M059J (cell line): ENCODE measurements at places on chromosomes 16 and 17. TPM values are rescaled to one million over a fixed set of nuclear protein-coding genes. Genes with fewer than 3 reads are reported as not detected.

- no peak for DNase-seq
These were observed 155.1 kb upstream of the CCL2 start for GRCh38 chr17:34099859-34100515.

GRCh38 chr16:85168732-85169256 is 56.5 kb upstream of the CIBAR2 start:
- DNase-seq, result peak; percentile 38

DNA sequence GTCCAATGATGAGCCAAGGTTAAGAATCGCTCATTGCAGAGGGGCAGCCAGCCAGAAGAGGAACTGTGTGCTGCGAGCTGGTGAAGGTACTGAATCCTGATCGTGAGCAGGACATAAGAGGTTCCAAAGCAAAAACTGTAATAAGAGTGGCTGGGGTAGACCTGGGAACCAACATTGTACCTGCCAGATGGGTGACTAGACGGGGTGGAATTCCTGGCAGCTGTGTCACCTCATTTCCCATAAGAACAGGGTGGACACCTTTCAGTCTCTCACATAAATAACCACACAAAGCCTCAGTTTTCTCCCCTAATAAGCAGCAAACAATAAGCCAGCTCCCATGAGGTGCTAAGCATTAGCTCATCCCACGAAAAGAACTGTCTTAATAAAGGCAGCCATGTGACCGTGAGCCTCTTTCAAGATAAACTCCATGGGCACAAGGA is 290.3 kb downstream of the SOX9 start:
- peak; percentile 89 for DNase-seq

- peak; percentile 71 for DNase-seq
These were observed 126.1 kb upstream of the NUDT7 start for GRCh38 chr16:77596261-77596660.

DNA sequence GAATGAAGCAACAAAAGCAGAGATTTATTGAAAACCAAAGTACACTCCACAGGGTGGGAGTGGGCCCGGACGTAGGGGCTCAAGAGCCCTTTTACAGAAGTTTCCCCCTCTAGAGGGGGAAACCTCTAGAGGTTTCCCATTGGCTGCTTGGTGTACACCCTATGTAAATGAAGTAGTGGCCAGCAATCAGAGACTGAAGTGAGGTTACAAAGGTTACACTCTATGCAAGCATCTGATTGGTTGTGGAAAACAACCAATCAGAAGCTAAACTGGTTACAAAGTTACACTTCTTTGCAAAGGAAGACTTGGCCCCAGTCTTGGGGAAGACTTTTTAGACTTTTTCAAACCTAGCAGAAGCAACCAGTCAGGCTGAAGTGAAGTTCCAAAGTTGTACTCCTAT is 27.1 kb downstream of the CRAMP1 start:
- DNase-seq, result no peak

DNA sequence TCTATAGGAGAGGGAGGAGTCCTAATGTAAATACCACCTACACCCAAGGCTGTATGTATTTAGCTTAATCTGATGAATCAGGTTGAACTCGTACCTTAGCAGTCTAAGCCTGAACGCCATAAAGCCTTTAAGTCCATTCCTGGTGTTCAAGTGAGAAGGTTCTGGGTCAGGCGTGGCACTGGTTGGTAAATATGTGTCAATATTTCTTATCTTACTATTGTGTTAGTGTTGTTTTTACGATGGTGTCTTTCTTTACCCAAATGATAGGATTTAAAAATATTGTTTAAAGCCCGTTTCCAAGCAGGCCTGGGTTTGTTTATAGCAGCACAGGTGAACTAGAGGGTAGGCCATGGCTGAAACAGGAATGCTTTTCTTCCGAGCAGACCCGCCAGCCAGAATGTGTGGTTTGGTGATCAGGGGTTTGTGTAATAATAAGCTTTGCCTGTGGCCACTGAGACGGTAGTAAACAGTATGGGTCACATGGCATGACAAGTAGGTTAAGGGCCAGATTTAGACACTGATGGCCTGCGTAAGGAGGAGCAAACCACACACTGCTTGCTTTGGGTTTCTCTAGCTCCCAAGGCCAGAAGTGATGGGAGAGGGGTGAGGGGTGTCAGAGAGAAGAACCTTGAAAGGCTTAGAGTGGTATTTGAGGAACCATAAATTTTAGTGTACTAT is 3.3 kb downstream of the TMEM94 start:
- peak; percentile 69 for DNase-seq

GRCh38 chr16:66653581-66654350 is 42.8 kb downstream of the CMTM4 start:
- no peak for DNase-seq

DNA sequence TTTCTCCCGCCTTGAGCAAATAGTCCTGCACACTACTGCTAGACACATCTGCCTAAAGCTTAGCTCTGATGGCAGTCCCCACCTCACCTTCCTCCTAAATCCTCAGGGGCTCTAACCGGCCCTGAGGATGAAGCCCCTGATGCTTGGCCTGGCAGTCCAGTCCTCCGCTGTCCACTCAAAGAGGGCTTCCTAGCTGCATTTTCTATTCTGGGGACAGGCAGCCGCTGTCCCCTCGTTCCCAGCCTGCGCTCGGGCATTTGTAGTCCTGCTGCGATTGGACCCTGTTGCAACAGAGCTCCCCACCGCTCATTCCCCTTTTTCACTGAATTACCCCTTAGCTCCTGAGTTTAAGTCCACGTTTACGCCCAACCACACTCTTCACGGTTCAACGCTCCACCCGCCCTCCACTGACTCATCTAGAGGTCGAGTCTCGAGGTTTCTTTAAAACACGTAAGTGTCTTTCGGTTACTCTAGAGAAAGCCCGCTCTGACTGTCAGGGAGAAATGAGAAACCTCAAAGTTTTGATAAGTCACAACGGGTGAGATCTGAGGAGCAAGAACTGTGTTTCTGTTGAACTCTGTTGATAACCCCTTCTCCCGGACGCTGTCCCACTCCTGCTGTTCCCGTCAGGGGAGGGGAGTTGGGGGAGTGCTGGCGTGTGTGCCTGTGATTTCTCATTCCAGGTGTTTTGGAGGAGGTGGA is 4.5 kb downstream of the CCR7 start:
- DNase-seq, result peak; percentile 90

DNA sequence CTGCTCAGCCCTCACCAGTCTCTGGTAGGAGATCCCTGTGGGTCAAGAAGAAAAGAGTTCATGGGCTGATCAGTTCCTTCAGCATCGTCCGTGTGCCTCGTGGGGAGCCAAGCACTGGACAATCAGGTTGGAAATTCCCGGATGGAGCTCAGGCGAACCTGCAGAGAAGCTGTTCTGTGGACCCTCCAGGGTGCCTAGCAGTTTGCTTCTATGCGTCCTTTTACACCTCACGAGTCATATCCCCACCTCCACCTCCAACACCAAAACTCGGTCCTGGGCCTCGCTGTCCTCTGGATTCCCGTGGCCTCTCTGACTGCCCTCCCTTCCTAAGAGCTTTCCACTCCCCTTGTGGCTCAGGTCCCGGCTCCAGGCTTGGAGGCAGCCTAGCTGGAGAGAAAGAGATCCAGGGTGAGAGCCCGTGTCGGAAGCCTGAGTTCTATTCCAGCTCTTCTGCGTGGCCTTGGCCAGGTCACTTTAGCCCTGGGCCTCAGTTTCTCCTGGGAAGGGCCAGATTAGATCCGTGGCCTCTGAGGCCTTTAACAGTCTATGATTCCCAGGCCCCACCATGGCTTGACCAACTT is 26.2 kb upstream of the PIK3R6 start:
- no peak for DNase-seq

- DNase-seq, result no peak
These were observed 5.7 kb downstream of the CCR7 start for GRCh38 chr17:40559564-40559916.

DNA sequence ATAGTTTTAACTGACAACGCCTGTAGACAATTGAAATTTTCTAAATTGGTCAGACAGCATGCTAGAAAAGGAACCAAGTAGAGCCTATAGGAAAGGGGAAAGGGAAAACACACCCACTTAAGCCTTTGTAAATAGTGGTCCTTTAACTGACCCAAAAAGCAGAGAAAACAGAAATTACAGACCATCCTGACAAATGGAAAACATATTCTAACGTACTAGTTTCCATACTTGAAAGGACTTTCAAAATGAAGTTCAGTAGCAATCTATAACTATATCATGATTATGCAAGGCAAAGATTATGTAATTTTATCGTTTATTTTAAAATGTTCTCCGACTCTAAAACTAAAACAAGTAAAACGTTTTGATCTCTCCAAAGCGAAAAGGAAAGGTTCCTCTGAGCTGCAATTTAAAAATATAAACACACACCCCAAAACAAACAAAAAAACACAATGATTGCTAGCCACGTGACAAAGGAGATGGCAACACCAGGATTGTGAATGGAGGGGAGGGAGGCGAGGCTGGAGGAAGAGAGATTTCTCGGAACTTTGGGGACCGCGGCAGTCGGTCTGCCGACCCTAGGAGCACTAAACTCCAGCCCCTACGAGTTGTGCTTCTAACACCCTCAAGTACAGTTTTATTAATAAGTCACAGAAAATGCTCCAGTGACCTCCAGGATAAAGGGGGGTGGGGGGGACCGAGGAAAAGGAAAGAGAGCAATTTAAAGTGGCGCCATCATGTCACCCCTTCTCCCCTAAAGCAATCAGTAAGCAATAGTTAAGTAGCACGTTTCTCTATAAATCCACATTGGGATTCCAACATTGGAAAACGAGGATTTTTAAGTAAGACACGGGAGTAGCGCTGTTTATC is 1.7 kb downstream of the KANSL1 start:
- peak; percentile 60 for DNase-seq

- DNase-seq, result no peak
These were observed 183.1 kb upstream of the CCL2 start for GRCh38 chr17:34071886-34072420.

DNA sequence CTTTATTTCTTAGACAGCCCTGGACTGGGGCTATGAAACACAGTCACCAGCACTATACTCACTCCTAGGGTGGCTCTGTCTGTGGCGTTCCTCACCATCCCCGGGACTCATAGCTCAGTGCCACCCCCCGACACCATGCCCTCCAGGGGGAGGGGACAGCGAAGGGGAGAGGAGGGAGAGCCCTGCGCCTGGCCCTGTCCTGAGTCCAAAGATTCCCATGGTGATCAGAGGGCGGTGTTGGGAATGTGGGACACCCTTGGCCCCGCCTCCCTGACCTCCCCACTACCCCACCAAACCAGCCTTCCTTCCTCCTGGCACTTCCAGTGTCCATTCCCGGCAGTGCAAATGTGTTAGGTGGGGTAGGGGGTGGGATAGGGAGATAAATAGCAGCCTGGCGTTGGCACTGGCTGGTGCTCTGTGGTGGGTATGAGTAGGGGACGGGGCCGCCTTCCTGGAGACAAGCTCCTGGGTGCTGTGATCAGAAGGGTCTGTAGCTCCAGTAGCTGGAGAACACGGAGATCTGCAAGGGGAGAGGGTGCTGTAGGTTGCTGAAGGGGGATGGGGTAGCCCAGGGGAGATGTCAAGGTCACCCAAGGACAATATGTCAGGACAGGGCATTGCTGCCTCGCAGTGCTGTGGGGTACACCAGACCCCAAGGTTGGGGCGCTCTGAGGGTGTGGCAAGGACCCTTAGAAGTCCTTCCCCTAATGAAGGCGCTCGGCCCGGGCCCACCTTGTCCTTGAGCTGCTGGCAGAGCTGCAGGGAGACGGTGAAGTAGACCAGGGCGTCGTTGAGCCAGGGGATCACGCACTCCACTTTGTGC is 2.0 kb downstream of the SMIM22 start:
- DNase-seq, result no peak

GRCh38 chr16:559021-559380 is 1.2 kb upstream of the PRR35 start:
- no peak for DNase-seq

DNA sequence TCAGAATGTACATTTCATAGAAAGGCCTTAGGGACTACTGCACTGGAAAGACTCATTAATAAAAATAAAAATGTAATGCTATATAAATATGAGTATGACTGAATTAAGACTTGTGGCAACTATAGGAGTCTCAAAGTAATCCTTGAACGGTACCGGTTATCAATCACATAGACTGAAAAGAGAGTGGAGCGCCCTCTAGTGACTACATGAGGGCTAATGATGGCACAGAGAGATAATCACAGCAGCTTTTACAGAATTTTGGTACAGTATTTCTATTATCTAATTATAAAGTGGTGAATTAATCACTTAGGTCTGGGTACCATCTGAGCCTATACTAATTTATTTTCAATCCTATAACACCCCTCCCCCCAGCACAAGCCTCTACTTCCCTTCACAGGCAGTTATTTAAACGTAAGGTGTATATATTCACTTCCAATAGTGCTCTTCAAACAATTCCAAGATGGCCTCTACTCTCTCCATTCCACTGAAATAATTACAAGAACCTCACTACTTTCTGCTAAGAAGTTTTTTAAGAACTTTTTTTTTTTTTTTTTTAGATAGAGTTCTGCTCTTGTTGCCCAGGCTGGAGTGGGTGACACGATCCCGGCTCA is 40.7 kb upstream of the ANKFY1 start:
- peak; percentile 38 for DNase-seq

- DNase-seq, result peak; percentile 82
These were observed 4.2 kb downstream of the SOCS1 start for GRCh38 chr16:11251525-11252481.

- DNase-seq, result peak; percentile 36
These were observed 122.9 kb upstream of the CDH11 start for GRCh38 chr16:65244787-65245186.

GRCh38 chr17:8696426-8696825 is 48.2 kb downstream of the CCDC42 start:
- DNase-seq, result no peak

DNA sequence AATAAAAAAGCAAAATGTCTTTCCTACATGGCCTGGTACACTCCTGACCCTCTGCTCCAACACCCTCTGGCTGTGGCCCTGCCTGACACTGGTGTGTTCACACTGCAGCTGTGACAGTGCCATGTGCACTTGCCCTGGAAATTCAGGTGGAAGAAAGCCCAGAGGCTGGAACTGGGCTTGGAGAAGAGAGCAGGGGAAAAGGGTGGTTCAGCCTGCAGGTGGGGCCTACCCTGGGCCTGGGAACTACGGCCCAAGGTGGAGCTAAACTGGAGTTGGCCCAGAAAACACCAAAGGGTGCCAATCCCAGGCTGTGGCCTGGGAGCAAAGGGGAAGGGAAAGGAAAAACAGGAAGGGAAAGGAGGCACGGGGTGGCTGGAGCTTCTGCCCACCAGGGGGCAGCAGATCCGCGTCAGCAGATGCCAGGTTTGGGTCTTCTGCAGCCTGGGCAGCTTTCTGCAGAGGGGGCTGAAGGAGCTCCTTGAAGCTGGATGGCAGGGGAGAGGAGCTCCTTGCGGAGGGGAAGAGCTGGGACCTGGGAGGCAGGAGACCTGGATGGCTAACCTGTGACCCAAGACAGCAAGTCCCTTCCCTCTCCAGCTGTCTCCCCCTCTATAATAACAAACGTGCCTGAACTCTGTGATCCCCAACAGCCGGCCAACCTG is 15.4 kb upstream of the CTCF start:
- DNase-seq, result peak; percentile 65

Gene SMIM5
- total RNA-seq, result not detected in 2 replicates

Gene MYH1
- total RNA-seq, result not detected in 2 replicates

Gene HOXB6
- 6.2 and 9.4 TPM in 2 replicates for total RNA-seq

Gene ARHGDIG
- not detected in 2 replicates for total RNA-seq

Gene TMIGD1
- not detected in 2 replicates for total RNA-seq

Gene HOXB4
- 0.20 and 0.57 TPM in 2 replicates for total RNA-seq

Gene ZP2
- total RNA-seq, result not detected in 2 replicates

Gene TP53TG3F
- not detected in 2 replicates for total RNA-seq

Gene BRIP1
- 13.2 and 20.8 TPM in 2 replicates for total RNA-seq

Gene LRRC36
- total RNA-seq, result 0.34 and 0.99 TPM in 2 replicates

Gene KRT17
- 6.7 and 8.5 TPM in 2 replicates for total RNA-seq

Gene CCL8
- 0.17 and 0.69 TPM in 2 replicates for total RNA-seq
